SHP77 treated with DMSO at 0.1 percent for 48 hours (cell line): ENCODE measurements at places on chromosomes 3 and 15.

- DNase-seq = no peak
These were observed 3.4 kb upstream of the KNL1 start for GRCh38 chr15:40590667-40591050.

GRCh38 chr15:28093752-28094535 lies 5.2 kb downstream of the OCA2 start:
- no peak for DNase-seq

DNA sequence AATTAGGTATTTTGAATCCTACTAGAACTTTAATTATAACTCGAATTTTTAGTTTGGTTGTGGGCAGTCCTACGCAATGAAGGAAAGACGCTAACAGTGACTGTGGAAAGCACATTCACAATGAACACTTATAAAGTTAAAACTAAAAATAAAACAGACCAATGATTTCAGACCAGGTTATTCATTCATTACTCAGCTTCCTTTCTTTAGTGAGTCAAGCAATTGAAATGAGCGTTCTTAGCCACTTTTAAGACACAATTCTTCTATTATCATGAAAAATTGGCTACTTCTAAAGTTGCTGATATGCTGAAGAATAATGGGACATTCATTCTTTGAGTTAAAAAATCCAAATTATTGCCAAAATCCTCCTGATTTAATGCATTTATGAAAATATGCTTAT lies 66.0 kb upstream of the CMSS1 start:
- DNase-seq = no peak

DNA sequence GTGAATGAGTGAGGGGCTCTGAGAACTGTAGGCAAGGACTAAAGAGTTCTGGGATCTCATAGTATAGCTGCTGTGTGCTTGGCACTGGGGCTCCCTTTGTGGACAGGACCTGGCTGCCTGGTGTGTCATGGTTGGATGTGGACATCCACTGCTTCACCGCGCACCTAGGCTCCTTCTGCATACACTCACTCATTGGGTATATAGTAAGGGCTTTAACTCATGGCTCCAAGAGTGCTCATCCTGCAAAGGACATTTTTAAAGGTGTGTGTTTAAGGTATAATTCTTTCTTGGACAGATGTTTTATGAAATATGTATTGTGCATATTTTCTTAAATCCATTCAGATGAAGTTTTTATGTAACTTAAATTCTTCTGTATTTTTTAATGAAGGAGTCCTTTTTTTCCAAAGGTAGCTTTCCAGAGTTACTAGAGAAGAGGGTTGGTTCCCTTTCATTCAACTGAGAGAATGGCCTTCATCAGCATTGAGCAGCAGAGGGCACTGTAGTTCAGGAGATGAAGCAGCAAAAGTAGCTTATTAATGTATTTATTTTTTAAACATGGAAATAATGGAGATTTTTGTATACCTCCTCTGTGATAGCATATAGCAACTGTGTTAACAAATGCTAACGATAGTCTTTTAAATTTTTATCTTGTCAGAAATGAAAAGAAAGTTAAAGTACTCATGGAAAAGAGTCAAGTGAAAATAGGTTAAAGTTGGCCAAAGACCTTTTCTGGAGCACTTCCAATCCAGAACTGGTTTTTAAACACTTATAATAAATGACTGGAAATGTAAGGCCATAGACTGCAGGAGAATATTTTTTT lies 25.2 kb downstream of the OXNAD1 start:
- DNase-seq = peak; percentile 11

- no peak for DNase-seq
These were observed 23.0 kb upstream of the GATA2 start for GRCh38 chr3:128515967-128516366.

- DNase-seq = no peak
These were observed 78.5 kb upstream of the SYNPR start for GRCh38 chr3:63199606-63200005.

- DNase-seq = no peak
These were observed 9.1 kb downstream of the CLCN2 start for GRCh38 chr3:184352149-184352785.

GRCh38 chr3:15693355-15693754 lies 91.8 kb downstream of the BTD start:
- DNase-seq = no peak

DNA sequence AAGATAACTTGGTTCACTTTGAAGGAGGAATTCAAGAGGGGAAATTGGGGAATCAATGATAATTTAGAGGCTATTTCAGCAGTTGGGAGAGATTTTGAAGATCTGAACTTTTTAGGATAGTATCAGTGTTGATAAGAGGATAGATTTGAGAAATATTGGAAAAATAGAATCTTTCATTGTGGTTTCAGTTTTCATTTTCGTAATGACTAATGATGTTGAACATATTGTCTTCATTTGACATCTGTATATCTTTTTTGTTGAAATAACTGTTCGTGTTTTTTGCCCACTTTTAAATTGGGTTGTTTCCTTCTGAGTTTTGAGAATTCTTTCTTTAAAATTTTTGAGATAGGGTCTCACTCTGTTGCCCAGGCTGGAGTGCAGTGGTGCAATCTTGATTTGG lies 21.1 kb downstream of the ECT2 start:
- no peak for DNase-seq

DNA sequence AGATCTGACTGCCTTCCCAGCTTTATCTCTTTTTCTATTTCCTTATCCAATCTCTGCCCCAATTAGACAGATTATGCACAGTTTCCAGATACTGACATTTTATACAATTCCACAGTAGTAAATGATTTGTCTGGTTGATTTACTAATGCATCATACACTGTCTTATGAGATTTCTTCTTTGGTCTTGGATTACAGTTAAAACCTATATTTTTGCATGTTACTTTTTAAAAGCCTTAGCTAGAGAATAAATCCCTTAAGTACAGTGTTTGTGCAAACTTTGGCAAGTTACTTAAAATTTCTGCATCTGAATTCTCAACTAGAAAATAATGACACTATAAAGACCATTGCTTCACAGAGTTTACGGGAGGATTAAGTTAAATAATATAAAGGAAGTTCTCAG lies 6.0 kb downstream of the UNC13C start:
- no peak for DNase-seq

DNA sequence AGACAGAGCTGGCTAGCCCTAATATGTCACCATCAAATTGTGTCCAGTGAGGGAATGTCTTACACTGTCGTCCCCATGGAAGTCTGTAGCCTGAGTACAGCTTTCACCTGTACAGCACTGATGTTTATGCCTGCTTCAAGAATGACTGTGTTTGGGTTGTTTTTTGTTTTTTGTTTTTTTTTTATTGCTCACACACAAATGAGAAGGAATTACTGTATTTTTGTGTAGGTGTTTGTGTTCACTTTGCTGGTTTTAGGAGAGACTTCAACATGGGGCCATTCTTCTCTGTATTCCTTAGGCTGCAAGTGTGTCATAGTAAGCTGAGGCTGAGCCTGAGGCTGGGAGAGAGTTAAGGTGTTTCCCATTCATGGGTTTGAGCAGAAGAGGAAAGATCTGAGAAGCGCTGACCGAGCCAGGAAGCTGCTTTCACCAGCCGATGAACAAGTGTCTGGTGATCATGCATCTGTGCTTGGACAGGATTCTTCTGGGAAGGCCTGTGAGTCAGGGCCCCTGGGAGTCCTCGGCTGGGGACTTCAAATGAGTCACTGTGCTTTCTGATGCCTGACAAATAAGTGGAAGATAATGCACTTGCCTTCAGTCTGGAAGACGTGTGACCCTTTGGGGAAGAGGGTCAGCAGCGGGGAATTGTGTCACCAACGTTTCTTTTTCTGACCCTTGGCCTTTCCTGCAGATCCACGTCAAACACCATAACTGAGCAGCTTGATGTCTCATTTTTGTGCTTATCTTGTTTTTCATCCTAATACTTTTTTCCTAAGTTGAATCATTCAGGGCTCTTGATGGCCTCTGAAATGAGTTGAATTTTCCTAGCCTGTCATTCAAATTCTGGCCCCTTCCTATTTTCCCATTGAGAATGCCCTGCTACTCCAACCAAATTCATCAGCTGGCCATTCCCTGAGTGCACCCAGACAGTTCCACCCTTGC lies 36.7 kb upstream of the ZBTB38 start:
- DNase-seq = no peak

DNA sequence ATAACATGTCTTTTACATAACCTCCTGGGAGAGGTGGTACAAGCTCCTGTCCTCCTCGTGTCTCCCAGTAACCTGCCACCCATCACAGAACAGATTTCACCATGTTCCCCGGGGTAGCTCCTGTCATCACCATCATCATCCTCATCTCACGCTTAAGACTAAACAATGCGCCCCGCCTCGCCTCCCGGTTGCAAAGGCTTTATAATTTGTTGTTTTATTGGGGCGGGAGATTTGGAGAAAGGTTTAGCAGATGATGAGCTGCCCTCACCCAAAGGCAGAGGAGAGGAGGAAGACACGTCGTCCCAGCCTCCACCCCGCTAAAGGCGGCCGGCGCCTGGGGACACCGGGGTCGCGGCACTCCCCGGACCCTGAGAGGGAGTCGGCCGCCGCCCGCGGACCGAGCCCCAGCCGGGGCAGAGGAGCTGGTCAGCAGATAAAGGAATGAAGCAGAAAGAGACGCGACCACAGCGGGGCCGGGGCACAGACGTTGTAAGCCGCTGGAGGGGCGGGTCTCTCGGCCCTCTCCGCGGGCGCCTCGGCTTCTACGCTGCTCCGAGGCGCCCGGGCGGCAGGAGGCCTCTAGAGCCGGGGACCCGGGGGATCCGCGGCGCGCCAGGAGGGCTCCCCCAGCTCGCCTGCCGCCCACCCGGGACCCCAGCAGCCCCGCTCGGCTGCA lies 589 bp downstream of the HERC1 start:
- no peak for DNase-seq

DNA sequence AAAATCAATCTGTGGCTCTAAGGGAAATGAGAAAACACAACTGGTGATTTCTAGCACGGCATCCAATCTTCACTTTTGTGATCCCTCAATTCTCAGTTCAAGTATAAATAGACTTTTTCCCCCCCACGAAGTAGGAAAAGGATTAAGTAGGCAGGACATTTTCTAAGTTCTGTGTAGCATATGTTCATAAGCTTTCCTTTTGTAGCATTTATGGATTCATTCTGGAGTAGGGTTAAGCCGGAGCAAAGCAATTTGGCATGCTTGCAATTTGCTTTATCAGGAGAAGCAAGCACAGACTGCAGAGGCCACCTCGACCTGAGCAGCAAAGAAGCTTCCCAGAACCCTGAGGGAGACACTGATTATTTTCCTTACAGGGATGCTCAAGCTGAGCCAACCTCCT lies 66.3 kb downstream of the FHIT start:
- DNase-seq = no peak

- no peak for DNase-seq
These were observed 2.3 kb upstream of the TLR9 start for GRCh38 chr3:52227766-52228165.

- DNase-seq = no peak
These were observed 30.1 kb upstream of the ADAMTS7 start for GRCh38 chr15:78841376-78841706.

DNA sequence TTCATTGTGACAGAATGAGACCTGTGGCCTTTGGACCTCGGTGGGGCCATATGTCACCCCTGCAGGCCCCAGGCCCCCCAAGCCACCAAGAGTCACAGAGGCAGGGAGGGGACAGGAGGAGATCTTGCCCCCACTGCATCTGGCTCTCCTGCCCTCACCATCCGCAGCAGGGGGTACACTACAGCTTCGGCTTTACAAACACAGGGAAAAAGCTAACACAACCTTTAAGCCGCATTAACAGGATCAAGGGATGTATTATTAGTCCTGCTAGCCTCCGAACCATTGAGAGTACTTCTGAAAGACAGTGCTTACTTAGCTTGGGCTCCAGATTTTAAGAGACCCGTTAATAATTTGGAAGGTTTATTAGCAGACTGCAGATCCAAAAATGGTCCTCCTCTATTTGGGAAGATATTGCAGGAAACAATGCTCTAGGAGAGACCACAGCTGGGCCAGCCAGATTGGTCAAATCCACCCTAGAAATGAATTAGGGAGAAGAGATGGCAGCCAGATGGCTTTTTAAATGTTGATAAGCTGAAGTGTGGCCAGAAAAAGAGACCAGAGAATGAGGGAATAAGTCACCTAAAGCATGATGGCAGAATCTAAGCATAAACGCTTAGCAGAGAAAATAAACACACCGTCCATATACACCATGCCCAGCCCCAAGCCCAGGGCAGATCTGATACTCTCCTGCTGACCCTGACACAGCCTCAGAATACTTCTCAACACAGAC lies 31.5 kb downstream of the SRGAP3 start:
- no peak for DNase-seq

DNA sequence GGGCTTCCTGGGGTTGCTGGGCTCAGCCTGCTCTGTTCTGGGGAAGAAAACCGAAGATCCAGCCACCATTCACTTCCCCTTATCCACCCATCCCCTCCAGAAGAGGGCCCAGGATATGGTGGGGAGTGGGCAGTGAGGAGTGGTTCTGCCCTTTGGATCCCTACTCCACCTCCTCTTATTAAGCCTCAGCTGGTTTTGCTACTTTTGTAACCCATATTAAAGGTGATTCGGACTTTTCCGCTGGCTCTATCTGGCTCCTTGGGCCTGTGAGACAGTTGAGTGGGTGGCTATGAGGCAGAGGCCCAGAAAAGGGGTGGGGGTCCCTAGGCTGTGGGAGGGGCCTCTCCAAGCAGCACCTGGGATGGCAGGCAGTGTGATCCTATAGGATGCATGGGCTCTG lies 33.8 kb downstream of the NBEAL2 start:
- DNase-seq = no peak

GRCh38 chr3:184361532-184361931 lies at the start of the genes CLCN2 and POLR2H:
Gene CLCN2 (minus strand): TSS chr3:184361605. CDS start chr3:184361479, 126 bp downstream.
Gene POLR2H (plus strand): TSS chr3:184361710. CDS start chr3:184363493, 1,783 bp downstream.
- no peak for DNase-seq

- DNase-seq = no peak
These were observed 5.0 kb upstream of the IL17RC start for GRCh38 chr3:9911863-9912262.

DNA sequence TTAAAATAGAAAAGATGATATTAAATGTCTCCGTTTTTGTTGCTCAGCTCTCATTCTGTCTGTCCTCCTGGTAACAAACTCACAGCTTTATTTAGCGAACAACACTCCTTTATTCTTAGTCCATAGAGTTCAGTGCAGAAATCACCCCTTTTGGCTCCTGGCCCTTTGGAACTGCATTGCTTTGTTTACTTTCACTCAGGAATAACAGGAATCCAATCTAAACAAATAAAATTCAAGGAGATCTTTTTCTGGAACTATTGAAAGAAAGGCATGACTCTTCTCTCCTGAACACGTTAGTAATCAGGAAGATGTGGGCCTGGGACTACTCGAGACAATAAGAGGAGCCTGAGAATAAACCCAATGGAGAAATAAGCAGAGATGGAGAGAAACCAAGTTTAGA lies 409.2 kb downstream of the DIPK2A start:
- DNase-seq = no peak
